Activated CD8-positive, alpha-beta T cell treated with anti-CD3 and anti-CD28 coated beads, Interleukin-2, amount 10 ng/mL, durations not matched to agents 7 days and 5 days (primary cell): ENCODE measurements at places on chromosomes 1 and 21. TPM values are rescaled to one million over a fixed set of nuclear protein-coding genes. Genes with fewer than 3 reads are reported as not detected.

DNA sequence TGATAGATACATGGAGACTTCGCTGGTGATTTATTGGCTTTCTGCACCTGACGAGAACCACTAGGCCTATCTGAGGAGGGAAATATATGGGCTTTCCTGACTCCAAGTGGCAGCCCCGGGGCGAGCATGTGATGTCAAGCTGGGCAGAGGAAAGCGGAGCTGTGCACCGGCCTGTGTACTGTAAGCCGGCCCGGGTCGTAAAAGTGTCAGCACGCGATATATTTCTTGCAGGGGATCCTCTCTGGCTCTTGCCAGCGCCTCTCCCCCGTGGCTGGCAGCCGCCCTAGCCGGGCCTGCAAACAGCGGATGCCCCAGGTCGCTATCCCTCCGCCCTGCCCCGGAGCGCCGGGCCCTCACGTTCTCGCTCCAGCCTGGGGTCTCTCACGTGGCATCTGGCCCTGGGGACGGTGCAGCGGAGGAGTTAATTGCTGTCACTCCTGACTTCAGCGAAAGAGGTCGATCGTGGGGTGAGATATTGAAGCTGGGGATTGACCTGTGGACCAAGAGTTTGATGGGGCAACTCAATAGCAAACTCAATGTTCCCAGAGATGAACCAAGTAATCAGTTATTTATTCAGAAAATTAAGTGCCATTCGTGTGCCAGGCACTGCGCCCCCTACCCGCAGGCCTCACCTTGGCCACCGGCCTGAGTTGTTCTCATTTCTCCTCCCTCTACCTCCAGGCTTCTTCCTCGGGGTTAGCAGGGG lies 41.0 kb upstream of the HAO2 start:
- H3K36me3 ChIP-seq: no peaks in the 10 kb centered on the region
- peaks cover 37% of the 10 kb centered on the region for H3K4me1 ChIP-seq
- H3K27ac ChIP-seq: no peak overlapping the region
- H3K4me3 ChIP-seq: peak overlapping the region; percentile 63
- peaks cover 7% of the 10 kb centered on the region for H3K27me3 ChIP-seq

DNA sequence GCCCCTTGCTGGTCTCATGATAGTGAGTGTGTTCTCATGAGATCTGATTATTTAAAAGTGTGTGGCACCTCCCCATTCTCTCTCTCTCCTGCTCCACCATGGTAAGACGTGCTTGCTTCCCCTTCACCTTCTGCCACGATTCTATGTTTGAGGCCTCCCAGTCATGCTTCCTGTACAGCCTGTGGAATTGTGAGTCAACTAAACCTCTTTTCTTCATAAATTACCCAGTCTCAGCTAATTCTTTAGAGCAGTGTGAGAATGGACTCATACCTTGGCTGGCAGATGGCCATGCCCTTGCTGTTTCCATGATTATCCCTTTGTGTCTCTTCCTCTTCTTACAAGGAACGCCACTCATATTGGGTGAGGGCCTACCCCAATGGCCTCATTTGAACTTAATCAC lies 40.3 kb downstream of the PSMG1 start:
- peaks cover 3% of the 10 kb centered on the region for H3K27me3 ChIP-seq
- no peaks in the 10 kb centered on the region for H3K4me1 ChIP-seq
- H3K27ac ChIP-seq: no peak overlapping the region
- no peak overlapping the region for H3K4me3 ChIP-seq
- DNase-seq: no peak

- DNase-seq: no peak
- H3K27me3 ChIP-seq: peaks cover 11% of the 10 kb centered on the region
- H3K27ac ChIP-seq: no peak overlapping the region
- H3K4me1 ChIP-seq: no peaks in the 10 kb centered on the region
Observed at GRCh38 chr1:230735447-230735846, 11.7 kb upstream of the CAPN9 start.

DNA sequence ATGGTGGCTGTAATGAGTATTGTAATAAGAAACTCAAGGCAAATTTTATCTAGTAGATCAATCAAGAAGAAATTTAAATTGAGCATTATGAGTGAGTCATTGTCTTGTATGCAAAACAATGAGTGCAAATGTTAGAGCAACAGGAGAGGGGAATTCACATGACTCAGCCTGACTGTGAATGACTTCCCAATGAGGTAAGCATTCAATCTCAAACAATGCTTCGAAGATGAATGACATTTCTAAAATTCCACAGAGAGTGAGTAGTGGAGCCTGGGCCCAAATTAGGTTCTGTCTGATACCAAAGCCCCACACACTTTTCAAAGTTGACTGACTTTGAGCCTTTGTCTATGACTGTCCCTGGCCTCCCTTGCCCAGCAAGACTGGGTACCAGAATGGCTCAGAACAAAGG lies 738.0 kb downstream of the PTPRU start:
- no peak overlapping the region for H3K4me3 ChIP-seq
- no peaks in the 10 kb centered on the region for H3K36me3 ChIP-seq
- H3K4me1 ChIP-seq: no peaks in the 10 kb centered on the region
- no peak overlapping the region for H3K27ac ChIP-seq
- DNase-seq: no peak

DNA sequence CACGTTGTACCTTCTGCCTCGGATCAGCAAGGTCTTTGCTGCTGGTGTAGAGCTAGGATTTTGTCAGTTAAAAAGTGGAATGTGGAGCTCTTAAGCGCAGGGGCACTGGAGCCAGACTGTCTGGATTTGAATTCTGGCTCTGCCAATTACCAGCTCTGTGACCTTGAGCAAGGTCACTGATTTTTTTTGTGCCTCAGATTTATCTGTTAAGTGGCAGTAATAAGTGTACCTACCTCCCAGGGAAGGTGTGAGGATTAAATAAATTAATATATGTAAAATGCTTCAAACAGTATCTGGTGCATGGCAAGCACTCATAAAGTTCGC lies 40.3 kb downstream of the UBE2U start:
- H3K4me3 ChIP-seq: peak overlapping the region; percentile 35
- H3K36me3 ChIP-seq: no peaks in the 10 kb centered on the region
- H3K27me3 ChIP-seq: peaks cover 14% of the 10 kb centered on the region
- peaks cover 21% of the 10 kb centered on the region for H3K4me1 ChIP-seq
- H3K27ac ChIP-seq: peak overlapping the region; percentile 62

- H3K4me3 ChIP-seq: no peak overlapping the region
- no peak for DNase-seq
- no peaks in the 10 kb centered on the region for H3K36me3 ChIP-seq
- no peak overlapping the region for H3K27ac ChIP-seq
- peaks cover 40% of the 10 kb centered on the region for H3K4me1 ChIP-seq
Observed at GRCh38 chr1:66443793-66444192, 90.2 kb upstream of the SGIP1 start.

DNA sequence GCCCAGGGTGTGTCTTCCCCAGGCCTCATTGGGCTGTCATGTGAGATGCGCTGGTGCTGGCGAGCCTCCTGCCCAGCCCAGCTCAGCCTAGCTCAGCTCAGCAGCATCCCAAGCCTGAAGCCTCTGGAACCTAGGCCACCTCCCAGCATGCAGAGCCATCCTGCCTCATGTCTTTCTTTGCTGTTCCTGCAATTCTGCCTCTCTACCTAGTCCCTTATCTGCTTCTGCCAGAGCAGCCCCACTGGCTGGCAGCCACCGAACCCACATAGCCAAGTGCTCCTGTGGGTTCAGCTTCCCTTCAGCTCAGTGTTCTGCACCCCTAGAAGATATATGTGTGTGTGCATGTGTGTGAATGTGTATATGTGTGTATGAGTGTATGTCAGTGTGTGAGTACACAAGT lies 291.5 kb upstream of the VAMP3 start:
- no peak overlapping the region for H3K4me3 ChIP-seq
- DNase-seq: no peak
- no peaks in the 10 kb centered on the region for H3K27me3 ChIP-seq
- no peak overlapping the region for H3K27ac ChIP-seq
- H3K4me1 ChIP-seq: no peaks in the 10 kb centered on the region
- H3K36me3 ChIP-seq: no peaks in the 10 kb centered on the region

GRCh38 chr21:42495765-42496119 lies 282 bp downstream of the RSPH1 start:
- peaks cover 24% of the 10 kb centered on the region for H3K27me3 ChIP-seq
- H3K27ac ChIP-seq: peak overlapping the region; percentile 89

- DNase-seq: no peak
- H3K4me1 ChIP-seq: peaks cover 40% of the 10 kb centered on the region
- H3K36me3 ChIP-seq: peaks cover 2% of the 10 kb centered on the region
- H3K27me3 ChIP-seq: no peaks in the 10 kb centered on the region
- no peak overlapping the region for H3K27ac ChIP-seq
- H3K4me3 ChIP-seq: no peak overlapping the region
Observed at GRCh38 chr1:221805121-221805520, 63.2 kb upstream of the DUSP10 start.

DNA sequence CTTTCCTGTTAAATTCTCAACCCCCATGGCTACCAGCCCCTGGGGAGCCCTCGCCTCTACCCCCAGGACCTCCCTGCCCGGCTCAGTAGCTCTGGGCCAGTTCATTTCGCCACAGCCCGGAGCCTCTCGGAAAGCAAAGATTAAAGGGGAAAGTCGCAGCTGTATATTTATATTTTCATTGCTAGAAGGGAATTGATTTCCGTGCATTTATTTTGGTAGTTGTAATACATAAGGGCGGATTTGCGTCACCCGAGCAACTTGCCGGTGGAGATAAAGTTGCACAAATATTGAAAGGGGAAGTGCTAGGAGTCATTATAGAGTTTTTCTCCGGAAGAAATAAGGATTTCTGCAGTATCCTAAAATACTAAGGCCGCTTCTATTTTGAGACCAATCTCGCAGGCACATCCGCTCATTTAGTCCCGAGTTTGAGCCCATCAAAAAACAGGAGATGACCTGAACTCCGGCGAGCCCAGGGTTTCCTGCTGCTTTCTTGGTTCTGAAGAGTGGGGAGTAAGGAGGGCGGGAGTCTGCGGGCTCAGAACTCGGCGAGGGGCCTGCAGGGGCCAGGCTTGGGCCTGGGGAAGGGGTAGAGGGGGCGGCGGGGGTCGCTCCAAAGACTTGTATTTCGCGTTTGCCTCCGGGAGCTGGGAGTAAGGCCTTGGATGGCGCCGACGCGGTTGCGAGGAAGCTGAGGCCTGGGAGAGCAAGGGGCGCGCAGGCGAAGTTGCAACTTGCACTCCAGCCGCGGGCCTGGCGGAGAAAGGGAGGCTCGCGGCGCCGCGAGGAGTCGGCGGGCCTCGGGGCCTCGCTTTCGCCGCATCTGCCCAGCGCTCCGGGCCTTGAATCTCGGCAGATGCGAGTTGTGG lies 2.5 kb upstream of the HLX start:
- H3K27me3 ChIP-seq: peaks cover 62% of the 10 kb centered on the region

- H3K4me3 ChIP-seq: no peak overlapping the region
- peaks cover 2% of the 10 kb centered on the region for H3K4me1 ChIP-seq
- DNase-seq: no peak
Observed at GRCh38 chr1:55826381-55827080, 611.4 kb upstream of the USP24 start.

- H3K27ac ChIP-seq: no peak overlapping the region
- peaks cover 8% of the 10 kb centered on the region for H3K27me3 ChIP-seq
- H3K4me1 ChIP-seq: peaks cover 15% of the 10 kb centered on the region
- DNase-seq: no peak
- H3K4me3 ChIP-seq: no peak overlapping the region
Observed at GRCh38 chr21:42107177-42107880, 36.2 kb downstream of the UMODL1 start.

DNA sequence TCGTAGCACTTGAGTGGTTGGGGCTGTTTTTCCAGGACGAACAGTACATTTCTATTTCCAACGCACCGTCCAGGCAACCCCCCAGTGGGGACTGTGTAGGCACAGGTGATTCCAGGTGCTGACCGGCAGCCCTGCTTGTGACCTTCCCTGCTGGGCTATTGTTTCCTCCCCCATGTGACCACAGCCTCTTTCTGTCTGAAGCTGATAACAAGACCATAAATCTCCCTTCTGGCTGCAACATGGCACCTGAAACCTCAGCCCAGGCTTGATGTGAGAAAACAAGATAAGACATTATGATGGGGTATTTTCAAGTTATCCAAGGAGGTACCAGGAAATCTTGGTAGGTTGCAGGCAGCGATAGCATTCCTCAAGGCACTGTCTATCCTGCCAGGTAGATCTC lies 48.2 kb downstream of the HLX start:
- DNase-seq: no peak
- no peak overlapping the region for H3K4me3 ChIP-seq
- no peak overlapping the region for H3K27ac ChIP-seq
- no peaks in the 10 kb centered on the region for H3K36me3 ChIP-seq
- no peaks in the 10 kb centered on the region for H3K4me1 ChIP-seq

GRCh38 chr1:36888811-36889477 lies 145.4 kb downstream of the GRIK3 start:
- H3K27me3 ChIP-seq: peaks cover 1% of the 10 kb centered on the region
- peak; percentile 9 for DNase-seq
- no peaks in the 10 kb centered on the region for H3K4me1 ChIP-seq
- no peaks in the 10 kb centered on the region for H3K36me3 ChIP-seq
- no peak overlapping the region for H3K4me3 ChIP-seq

- H3K4me1 ChIP-seq: no peaks in the 10 kb centered on the region
- no peak overlapping the region for H3K27ac ChIP-seq
- H3K36me3 ChIP-seq: no peaks in the 10 kb centered on the region
Observed at GRCh38 chr1:219119839-219120238, 53.8 kb upstream of the LYPLAL1 start.

DNA sequence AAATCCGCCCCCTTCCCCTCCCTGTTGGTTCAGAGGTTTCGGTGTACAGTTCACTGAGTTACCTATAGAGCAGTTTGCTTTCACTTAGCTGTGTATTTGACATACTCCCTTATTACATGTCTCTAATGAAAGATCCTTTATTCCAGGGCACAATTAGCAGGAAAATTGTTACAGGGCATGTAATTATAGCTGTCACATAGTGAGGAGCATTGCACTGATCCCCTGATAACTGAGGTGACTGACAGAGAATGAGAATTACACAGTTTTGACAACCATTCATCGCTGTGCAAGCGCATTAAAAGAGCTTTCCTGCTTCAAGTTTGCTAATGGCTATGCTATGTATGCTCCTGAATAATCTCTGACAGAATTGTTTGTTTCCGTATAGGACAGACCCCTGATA lies 26.9 kb downstream of the DAP3 start:
- peaks cover 16% of the 10 kb centered on the region for H3K4me1 ChIP-seq
- DNase-seq: no peak
- H3K36me3 ChIP-seq: peaks cover 51% of the 10 kb centered on the region
- H3K4me3 ChIP-seq: no peak overlapping the region

- H3K27me3 ChIP-seq: no peaks in the 10 kb centered on the region
- H3K4me1 ChIP-seq: peaks cover 17% of the 10 kb centered on the region
- no peak overlapping the region for H3K27ac ChIP-seq
- H3K36me3 ChIP-seq: peaks cover 25% of the 10 kb centered on the region
- DNase-seq: no peak
- H3K4me3 ChIP-seq: no peak overlapping the region
Observed at GRCh38 chr1:30729901-30730300, 6.5 kb upstream of the MATN1 start.

Gene ZBTB8OS
- total RNA-seq: 50.5 TPM

Gene GUCA2B
- not detected for total RNA-seq

Gene GPA33
- 0.16 TPM for total RNA-seq

Gene BCAR3
- 0.79 TPM for total RNA-seq

Gene SLAMF7
- total RNA-seq: 88.5 TPM

Gene OR10K1
- total RNA-seq: not detected

Gene NTRK1
- total RNA-seq: 9.9 TPM

Gene TRNP1
- total RNA-seq: not detected

Gene SLFNL1
- total RNA-seq: 0.40 TPM

Gene VSIG8
- not detected for total RNA-seq

Gene RGS13
- not detected for total RNA-seq

Gene DRAXIN
- 7.1 TPM for total RNA-seq

Gene SIM2
- not detected for total RNA-seq
